CD4-positive, CD25-positive, alpha-beta regulatory T cell (primary cell): ENCODE measurements at places on chromosomes 7 and 10.

- DNase-seq: no peak
Measured at GRCh38 chr10:99926925-99927720, 82.6 kb downstream of the DNMBP start.

GRCh38 chr10:9222917-9223316, 1168.4 kb downstream of the GATA3 start:
- DNase-seq: no peak

DNA sequence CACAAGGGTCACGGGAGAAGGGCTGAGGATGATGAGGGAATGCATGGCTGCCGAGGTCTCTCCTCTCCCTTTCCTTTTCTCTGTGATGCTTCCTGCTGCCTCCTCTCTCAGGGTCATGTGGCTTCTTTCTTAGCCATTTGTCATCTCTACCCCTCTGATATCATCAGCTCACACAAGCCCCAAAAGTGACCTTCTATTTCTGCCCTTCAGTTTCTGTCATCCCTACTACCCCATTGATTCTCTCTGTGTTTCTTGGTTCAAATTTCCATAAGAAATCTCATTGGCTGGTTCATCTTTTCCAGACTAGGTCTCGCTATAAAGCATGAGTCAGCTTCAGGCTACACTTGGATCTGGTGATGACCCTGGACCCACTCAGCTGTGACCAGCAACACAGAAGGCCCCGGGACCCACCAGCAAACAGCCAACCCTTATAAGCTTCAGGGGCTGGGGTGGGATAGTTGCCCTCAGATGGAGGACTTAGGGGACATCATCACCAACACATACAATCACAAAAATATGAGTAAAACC, 284.3 kb downstream of the SKAP2 start:
- DNase-seq: no peak

- no peak for DNase-seq
Measured at GRCh38 chr7:90877201-90877600, 281.1 kb downstream of the CDK14 start.

DNA sequence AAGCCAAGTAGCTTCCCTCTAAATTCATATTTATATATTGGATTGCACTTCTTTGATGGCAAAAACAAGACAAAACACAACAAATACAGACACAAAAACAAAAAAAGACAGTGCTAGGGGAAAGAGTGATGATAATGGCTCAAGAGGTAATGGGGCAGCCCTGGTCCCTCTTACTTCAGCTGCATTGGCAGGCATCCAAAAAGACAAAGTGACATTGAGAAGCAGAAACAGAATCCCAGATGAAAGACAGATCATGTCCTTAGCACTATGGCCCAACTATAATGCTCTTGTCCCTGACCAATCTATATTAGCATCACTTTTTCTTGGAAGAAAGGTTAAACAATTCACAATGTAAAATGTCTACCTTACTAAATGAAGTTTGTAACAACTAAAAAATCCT, 76.2 kb downstream of the GPR85 start:
- DNase-seq: no peak

DNA sequence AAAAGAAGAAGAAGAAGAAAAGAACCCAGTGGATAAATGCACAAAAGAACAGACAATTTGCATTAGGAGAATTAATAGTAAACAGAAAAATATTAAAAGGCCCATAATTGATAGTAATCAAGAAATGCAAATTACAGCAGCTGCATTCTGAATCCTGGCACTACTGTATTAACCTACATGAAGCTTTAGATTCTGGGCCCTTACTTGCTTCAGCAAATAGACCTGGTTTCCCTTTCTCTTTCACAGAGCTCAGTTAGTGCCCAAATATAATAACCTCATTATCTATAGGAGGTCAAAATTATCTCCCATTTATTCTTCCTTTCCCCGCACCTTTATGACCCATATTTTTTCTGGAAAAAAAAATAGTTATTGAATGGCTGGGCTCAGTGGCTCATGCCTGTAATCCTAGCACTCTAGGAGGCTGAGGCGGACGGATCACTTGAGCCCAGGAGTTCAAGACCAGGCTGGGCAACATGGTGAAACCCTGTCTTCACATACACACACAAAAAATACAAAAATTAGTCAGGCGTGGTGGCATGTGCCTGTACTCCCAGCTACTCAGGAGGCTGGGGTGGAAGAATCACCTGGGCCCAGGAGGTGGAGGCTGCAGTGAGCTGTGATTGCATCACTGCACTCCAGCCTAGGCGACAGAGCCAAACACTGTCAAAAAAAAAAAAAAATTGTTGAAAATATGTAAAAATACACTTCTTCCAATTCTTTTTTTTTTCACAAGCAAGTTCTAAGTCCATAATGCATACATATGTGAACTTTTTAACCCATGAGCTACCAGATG, 36.0 kb upstream of the PIK3AP1 start:
- DNase-seq: no peak

GRCh38 chr10:75547391-75548298, 116.2 kb downstream of the LRMDA start:
- no peak for DNase-seq

GRCh38 chr7:4613846-4614548, 68.1 kb upstream of the FOXK1 start:
- DNase-seq: no peak

DNA sequence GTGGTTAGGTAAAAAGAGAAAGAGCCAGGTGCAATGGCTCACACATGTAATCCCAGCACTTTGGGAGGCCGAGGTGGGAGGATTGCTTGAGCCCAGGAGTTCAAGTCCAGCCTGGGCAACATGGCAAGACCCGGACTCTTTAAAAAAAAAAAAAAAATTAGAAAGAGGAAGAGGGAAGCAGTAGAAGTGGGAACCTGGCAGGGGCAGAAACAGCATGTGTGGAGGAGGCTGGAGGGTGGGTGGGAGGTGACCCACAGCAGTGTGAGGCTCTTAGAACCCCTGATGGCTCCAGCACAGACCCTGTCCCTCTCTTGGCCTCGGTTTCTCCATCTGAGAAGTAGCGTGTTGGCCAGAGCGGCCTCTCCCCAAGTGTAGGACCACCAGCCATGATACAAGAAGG, 4.9 kb upstream of the CCL24 start:
- DNase-seq: no peak

- DNase-seq: no peak
Measured at GRCh38 chr10:48444861-48445841, 138.7 kb downstream of the MAPK8 start.

DNA sequence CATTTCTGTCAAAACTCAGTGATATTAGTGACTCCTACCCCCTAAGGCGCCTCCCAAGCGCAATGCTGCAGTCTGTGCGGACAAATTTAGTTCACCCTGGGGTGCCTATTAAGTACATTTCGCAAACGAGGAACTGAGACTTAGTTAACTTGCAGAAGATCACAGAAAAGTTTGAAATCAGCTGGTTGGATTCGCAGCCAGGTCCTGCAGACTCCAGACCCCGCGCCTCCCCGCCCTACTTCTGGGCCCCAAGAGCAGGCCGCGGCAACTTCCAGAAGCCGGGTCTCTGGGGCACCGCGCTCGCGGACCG, 588 bp downstream of the CYREN start:
- no peak for DNase-seq

- DNase-seq: no peak
Measured at GRCh38 chr10:14609178-14609577, 165.5 kb downstream of the FAM107B start.

DNA sequence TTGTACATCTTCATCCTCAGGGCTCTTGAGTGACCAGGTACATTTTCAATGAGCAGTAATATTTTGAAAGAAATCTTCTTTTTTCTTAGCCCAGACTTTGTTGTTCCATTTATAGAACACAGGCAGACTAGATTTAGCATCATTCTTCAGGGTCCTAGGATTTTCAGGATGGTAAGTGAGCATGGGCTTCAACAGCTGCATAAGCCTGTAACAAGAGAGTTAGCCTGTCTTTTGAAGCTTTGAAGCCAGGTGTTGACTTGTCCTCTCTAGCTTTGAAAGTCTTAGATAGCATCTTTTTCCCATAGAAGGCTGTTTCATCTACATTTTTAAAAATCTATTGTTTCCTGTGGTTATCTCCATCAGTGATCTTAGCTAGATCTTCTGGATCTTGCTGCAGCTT, 4.5 kb upstream of the NDUFA5 start:
- DNase-seq: no peak

DNA sequence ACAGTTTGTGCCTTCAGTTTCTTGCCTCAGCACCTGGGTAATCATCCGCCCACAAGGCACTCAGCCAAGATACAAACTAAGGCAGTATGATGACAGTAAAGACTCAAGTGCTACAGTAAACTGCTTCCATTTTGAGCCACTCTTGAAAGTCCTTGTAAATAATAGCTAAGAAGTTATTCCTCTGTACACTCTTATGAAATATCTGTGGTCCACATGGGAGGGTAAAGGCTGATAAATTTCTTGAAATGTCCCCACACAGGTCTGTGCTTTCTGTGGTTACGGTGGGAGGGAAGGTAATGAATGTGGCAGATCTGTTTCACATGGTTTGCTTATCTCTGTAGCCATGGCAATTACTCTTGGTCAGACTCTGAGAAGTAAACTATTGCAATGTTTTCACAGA, 551.0 kb upstream of the ZWINT start:
- no peak for DNase-seq

DNA sequence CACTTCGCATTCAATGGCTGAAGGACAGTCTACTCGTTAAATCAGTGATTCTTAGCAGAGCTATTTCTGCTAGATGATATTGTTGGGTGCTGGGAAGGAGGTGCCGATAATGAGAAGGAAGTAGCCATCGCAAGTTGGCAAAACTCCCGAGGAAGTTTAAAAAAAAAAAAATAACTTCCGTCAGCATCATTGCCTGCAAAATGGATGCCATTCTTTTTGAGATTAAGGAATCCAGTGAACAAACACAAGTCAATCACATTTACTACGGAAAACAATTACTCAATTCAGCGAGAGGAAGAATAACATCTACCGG, 74.4 kb upstream of the SFMBT2 start:
- DNase-seq: no peak

- DNase-seq: no peak
Measured at GRCh38 chr10:79244068-79244442, 103.2 kb upstream of the PPIF start.

GRCh38 chr7:27031289-27032172, 64.3 kb downstream of the HOXA1 start:
- no peak for DNase-seq

GRCh38 chr10:88088441-88089340, 225.3 kb downstream of the PTEN start:
- no peak for DNase-seq

DNA sequence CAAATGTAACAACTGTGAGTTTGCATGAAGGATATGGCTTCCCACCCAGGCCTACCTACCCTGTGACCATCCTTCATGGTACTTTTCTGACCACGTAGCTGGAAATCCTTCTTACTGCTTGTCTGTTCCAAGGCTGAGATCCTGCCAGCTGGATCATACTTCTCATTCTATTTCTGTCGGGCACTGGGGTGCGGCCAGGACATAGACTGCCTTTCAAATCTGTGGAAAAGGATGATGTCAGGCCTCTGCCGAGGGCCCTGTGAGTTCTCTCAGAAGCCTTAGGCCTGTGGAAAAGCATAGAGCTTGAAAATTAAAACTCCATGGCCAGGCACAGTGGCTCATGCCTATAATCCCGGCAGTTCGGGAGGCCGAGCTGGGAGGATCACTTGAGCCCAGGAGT, 10.0 kb downstream of the VWC2 start:
- DNase-seq: no peak

DNA sequence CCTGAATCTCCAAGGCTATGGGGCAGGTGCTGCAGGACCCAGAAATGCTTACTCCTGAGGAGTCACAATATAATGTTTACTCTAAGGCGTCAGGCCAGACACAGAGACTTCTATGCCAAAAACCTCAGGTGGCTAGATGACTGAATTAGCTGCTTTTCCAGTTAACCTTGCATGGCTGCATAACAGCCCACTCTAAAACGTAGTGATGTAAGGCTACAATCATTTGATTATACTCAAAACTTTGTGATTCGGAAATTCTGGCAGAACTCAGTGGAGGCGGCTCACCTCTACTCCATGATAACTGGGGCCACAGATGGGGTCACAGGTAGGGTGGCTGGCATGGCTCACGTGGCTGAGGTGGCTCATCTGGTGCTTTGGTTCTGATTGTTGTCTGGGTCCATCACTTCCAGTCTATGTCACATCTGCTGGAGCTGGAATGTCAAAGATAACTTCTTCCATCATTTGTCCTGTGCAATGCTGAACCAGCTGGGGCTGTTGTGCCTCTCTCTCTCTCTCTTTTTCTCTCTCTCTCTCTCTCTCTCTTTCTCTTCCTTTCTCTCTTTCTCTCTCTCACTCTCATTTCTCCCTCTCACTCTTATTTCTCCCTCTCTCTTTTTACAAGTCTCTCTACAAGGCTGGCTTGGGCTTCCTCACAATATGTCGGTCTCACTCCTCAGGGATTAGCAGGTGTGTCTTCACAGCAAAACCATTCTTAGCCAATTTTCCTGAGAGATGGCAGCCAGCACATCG, 11.8 kb downstream of the TMEM72 start:
- no peak for DNase-seq

DNA sequence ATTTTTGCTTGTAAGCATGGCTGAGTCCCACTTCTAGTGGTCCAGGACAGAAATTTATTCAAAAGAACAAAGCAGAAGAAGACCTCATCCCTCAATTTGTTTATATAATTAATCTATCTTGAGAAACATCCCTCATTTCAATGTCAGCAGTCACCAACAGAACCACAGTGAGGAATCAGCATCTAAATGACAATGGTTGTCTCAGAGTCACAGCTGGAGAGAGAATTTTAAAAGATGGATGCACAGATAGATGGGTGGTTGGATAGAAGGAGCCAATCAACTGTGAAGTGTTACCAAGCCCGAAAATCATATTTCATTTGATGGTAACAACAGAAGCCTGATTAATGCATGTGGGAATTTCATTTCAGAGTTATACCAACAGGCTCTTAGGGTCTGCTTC, 55.0 kb downstream of the ICA1 start:
- DNase-seq: no peak

GRCh38 chr10:124381011-124381611, 37.6 kb downstream of the OAT start:
- no peak for DNase-seq

- no peak for DNase-seq
Measured at GRCh38 chr10:114352653-114353298, 51.5 kb downstream of the AFAP1L2 start.

- DNase-seq: no peak
Measured at GRCh38 chr7:1234881-1235500, 2.3 kb downstream of the UNCX start.

GRCh38 chr7:26343837-26344236, 52.2 kb downstream of the SNX10 start:
- DNase-seq: no peak

GRCh38 chr7:27459731-27460053, 203.0 kb downstream of the HIBADH start:
- DNase-seq: no peak
